ENCODE measurements at places on chromosomes 11 and 22.
A peak's percentile ranks its signal among the peaks of the same experiment; 100 is the strongest.

DNA sequence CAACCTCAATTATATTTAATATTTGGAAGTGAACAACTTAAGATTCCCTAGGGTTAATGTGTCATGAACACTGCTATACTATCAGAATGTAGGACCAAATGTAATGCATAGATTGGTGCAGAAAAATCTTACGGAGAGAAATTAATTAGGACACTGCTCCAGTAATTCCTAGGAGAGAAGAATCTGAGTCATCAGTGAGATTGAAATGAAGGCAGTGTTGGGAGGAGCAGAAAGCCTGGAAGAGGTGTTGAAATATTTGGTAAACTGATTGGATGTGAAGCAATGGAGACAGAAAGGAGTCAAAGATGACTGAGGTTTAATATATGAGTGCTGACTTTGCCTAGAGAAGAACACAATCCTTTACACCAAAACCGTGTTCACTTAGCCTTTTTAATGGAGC is 836.0 kb downstream of the FAM181B start:
- DNase-seq: no peak

- no peak for DNase-seq
These were observed 563 bp upstream of the ENDOD1 start for GRCh38 chr11:95088946-95089619.

DNA sequence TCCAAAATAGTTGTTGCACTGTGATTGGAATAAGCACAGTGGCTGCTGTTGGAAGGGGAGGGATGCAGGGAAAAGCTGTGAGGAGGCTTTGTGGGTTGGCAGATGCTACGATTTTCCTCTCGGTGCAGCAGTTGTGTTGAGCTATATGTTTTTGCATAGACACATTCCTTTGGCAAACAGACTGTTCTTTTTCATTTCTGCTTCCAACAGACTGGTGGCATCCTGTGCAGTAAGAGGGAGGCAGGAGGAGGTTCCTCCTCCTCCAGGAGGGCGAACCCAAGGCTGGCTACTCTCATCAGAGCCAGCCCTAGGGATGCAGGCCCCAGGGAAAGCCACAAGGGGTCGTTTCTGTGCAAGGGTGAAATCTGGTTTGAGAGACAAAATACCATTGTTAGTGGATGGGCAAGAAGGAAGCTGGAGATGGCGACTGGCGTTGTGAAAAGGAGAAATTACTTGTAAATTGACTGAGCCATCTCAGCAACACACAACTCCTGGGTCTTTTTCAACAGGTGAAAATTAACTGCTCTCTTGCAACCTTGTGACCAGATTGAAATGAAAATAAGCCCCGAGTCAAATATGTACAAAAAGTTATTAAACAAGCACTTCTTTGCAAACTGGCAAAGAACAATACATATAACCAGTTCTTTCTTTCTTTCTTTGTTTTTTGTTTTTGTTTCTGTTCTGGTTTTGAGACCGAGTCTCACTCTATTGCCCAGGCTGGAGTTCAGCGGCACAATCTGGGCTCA is 26.5 kb upstream of the UBASH3B start:
- DNase-seq: peak; percentile 52

- no peak for DNase-seq
These were observed 365.0 kb upstream of the CHORDC1 start for GRCh38 chr11:90587896-90588295.

- no peak for DNase-seq
These were observed 1.7 kb upstream of the BID start for GRCh38 chr22:17775781-17776465.

DNA sequence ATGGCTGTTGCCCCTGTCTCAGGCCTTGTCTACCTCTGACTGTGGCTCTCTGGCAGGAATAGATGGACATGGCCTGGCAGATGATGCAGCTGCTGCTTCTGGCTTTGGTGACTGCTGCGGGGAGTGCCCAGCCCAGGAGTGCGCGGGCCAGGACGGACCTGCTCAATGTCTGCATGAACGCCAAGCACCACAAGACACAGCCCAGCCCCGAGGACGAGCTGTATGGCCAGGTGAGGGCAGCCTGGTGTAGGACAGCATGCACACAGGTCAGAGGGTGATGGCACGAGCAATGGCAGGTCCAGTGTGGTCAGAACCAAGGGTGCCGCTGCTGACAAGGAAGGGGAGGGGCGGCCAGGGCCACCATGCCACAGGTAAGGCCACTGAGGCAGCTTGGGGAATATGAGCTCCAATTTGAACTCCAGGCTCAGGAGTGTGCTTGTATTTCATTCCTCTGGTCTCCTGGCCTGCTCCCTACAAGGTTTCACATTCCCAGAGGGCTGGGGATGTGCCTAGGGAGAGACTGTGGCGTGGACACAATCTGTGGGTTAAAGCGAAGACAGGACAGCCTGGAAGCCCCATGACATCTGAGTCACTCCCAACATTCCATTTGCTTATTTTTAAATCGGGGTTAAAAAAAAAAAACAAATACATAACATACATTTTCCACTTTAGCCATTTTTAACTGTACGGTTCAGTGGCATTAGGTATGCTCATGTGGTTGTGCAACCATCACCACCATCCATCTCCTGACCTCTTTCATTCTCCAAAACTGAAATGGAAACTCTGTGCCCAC is 562 bp downstream of the FOLR3 start:
- DNase-seq: no peak

DNA sequence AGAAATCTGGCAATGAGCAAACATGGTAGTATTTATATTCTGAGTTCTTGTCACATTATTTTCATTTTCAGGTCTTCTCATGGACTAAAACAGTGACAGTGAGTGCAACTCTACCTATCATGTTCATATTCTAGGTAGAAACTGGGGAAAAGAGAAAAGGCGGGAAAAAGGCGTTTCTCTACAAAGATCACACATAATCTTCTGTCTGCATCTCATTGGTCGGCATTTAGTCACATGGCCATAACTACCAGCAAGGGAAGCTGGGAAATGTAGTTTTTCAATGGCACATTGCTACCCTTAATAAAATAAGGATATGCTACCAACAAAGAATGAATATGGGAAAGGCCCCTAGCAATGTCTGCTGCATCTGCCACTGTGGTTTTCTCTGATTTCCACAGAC is 57.6 kb upstream of the B3GAT1 start:
- no peak for DNase-seq

DNA sequence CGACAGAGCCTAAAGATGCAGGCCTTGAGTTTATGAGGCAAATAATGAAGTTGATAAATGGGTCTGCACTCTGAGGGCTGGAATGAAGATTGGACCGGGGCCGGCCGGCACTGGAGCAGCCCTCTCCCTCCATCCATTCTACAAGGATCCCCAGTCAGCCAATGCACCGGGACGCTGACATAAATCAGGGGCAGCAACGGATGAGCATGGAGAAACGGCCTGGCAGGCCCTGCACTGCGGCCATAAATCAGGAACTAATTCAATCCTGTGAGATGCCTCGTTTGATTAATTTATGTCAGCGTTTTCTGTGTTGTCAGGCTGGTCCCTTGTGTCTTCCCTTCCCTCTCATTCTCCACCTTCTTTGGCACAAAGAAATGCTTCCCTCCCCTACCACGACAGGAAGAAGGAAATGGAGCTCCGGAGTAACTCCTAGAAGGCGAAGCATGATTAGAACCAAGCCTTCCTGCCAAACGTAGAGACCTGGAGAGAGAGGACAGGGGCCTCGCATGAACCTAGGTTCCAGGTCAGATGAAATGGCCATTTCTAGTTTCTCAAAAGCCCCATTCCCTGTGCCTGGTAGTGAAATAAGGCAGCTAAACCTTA is 358.4 kb downstream of the OPCML start:
- DNase-seq: no peak

GRCh38 chr22:40877488-40877887 is 15.6 kb upstream of the DNAJB7 start:
- DNase-seq: no peak

DNA sequence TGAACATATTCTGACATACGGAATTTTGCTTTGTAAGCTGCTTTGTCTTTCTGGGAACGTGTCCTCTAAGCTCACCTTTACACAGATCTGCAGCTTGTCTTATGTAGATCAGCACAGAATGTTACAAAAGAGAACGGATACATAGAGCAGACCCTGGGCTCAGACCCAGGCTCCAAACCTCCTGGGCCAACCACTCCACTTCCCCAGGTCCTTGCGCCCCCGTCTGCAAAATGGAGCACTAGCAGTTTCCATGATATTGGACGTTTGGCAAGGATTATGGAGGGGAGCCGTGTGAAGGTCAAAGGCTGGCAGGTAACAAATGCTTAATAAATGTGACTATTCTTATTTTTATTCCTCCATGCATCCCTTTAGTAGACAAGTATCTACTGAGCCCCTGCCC is 358.4 kb downstream of the CTTN start:
- no peak for DNase-seq

- no peak for DNase-seq
These were observed 27.3 kb downstream of the PTPRJ start for GRCh38 chr11:48007677-48008076.

GRCh38 chr11:8381343-8381742 is 117.7 kb upstream of the LMO1 start:
- DNase-seq: no peak

DNA sequence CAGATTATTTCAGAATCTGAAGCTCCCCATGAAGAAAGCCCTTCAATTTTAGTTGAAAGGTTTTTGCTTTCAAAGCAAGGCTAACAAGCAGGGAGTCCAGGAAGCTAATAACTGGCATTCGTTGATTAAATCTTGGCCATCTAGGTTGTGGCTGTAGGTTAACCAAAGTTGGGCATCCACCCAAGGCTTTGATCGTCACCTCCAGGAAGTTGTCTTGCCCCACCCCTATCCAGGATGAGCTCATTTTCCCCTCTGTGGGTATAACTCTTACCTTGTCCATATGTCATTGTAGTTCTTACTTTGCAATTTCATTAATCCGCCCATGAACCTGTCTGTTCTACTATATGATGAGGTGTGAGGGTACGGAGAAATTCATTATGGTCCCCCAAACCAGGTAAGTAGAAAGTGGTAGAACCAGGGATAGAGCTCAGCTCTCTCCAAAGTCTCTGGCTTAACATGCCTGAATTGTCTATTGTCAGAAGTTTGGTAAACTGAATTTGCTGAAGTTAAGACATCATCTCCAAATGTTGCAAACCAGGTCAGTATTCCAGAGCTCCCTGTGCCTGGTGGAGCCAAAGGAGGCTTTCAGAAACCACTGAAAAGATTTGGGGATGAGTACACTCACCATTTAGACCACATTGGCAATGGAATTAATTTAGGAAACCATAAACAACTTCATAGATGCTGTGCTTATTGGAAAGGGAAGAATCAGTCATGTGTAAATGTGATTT is 97.1 kb downstream of the CD44 start:
- no peak for DNase-seq

DNA sequence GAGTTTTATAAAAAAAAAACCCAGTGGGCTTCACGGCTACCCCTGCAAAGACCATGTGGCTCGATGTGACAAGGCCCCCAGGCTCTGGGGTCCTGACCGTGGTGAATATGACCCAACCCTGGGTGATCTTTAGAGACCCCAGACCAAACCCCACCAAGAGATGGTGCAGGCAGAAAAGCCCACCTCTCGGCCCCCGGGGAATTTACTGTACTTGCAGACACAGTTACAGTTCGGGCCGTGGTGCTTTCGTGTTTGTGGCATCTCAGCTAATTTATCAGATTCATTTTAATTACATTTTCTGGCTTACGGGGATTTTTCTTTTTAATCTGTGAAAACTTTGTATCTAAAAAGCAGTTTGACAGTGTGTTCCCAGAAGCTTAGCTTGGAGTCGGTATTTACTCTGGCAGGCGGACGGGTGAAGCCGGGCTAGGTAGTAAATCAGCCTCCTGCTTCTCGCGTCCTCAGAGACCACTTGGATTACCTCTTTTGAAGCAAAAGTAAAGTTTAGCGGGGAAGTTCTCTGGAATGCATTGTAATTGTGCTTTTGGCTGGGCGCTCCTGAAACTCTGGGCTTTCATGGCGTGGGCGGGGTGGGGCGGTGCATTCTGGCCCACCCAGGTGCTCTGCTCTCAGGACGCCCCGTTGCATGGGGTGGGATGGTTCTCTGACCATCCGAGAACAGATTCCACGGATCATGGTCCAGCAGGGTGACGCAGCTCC is 25.3 kb downstream of the ANO1 start:
- DNase-seq: no peak

GRCh38 chr22:39593066-39593930 is 22.7 kb downstream of the CACNA1I start:
- no peak for DNase-seq

DNA sequence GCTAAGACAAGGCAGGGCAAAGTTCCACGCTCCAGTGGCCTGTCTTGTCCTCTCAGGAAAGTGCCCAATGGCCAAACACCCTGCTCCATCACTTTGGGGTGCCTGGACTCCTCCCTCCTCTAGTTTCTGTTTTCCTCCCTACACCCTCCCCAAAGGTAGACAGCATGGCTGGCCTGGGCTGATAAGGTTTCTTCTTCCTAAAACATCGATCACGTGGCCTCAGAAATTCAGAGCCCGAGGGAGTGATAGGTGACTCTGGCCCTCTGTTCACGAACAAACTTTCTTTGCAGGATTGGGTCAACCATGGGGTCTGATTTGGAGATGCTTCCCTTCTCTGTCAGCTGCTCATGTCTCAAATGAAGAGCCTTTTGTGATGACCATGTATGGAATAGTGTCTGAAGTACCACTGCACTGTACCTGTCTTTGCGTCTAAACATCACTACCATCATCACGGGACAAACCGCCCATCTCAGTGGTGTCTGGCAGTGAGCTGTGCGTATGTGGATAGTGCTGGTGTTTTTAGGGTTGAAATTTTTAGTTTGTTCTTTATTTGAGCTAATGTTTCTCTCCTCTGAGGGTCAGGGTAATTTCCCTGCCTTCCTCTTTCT is 6.1 kb downstream of the MICAL2 start:
- DNase-seq: no peak

GRCh38 chr22:20646906-20647305 is 127.0 kb upstream of the SERPIND1 start:
- DNase-seq: no peak

GRCh38 chr22:44876921-44877320 is 124.5 kb downstream of the ARHGAP8 start:
- no peak for DNase-seq

GRCh38 chr22:38040953-38041759 is 16.0 kb upstream of the PICK1 start:
- DNase-seq: no peak

DNA sequence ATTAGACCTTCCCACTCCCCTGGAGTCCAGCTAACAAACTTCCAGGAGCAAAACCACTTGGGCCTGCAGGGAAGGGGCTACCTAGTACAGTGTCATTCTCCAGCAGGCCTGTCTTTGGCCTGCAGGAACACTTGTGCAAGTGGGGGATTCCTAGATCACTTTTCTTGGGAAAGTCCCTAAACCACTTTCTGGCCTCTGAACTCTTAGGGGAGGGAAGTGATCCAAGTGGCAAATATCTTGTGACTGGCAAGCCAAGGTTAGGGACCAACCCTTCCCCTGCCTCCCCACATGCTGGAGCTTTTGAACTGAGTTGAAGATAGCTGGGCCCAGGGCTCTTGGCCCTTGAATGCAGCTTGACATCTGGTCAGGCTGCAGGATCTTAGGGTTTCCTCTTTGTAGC is 17.2 kb downstream of the PPFIBP2 start:
- DNase-seq: no peak

Measured in nucleus accumbens (tissue), 56 donors.